Liver (tissue), 10 donors: ENCODE measurements at places on chromosomes 2 and 18.

- no peak for DNase-seq
These were observed 490.7 kb downstream of the NUP35 start for GRCh38 chr2:183614799-183615435.

DNA sequence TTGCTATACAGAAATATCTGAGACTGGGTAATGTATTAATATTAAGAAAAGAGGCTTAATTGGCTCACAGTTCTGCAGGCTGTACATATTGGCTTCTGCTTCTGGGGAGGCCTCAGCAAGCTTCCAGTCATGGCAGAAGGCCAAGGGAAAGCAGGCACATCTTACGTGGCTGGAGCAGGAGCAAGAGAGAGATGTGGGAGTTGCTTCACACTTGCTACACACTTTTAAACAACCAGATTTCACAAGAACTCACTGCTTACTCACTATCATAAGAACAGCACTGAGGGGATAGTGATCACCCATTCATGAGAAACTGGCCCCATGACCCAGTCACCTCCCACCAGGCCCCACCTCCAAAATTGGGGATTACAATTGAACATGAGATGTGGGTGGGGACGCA, 50.6 kb downstream of the MAPRE2 start:
- DNase-seq = no peak

GRCh38 chr2:204608237-204608939, 63.1 kb downstream of the PARD3B start:
- DNase-seq = no peak

- no peak for DNase-seq
These were observed 23.8 kb downstream of the EML4 start for GRCh38 chr2:42192652-42193566.

GRCh38 chr2:98830571-98831145, 99.7 kb upstream of the MGAT4A start:
- DNase-seq = no peak

GRCh38 chr18:26342646-26343045, 116.4 kb downstream of the TAF4B start:
- no peak for DNase-seq

- DNase-seq = no peak
These were observed 52.7 kb downstream of the ATP9B start for GRCh38 chr18:79121746-79122474.

- DNase-seq = no peak
These were observed 24.4 kb downstream of the ZNF521 start for GRCh38 chr18:25327584-25327983.

DNA sequence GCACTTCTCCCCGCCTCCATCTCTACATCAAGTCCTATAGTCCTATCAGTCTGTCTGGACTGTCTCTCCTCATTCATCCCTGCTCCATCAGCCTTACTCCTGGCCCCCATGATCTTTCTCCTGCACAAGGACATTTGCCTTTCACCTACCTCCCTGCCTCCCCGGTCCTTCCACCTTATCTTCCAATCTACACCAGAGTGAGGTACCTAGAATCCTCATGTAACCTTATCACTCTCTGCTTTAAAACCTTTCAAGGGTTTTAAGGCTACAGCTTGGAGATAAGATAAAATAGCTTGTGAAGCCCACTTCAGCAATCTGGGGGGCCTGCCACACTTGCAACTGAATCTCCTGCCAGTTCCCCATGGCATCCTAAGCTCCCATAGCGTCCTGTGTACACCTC, 12.8 kb downstream of the CDC42EP3 start:
- DNase-seq = no peak

GRCh38 chr18:60875957-60876507, 457.2 kb upstream of the CDH20 start:
- DNase-seq = no peak

DNA sequence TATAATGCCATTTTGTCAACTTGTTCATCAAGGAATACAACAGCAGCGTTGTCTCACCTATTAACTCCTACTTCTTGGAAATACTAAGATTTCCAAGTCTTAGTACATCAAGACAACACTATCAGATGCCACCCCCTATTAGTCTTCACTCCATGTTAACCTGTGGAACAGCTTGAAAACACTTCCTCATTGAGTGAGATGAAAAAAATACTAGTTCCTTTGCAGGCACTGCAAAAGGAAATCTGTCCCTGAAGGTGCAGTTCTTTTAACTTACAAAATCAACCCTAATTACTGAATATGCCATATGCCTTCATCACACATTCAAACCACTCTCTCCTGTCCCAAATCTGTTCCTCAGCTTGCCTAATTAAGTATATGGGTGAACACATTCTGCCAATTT, 4.0 kb downstream of the CWC22 start:
- no peak for DNase-seq

- DNase-seq = no peak
These were observed 417.0 kb upstream of the CHST9 start for GRCh38 chr18:27602092-27602491.
